ENCODE measurements at places on chromosomes 2 and 18.

GRCh38 chr18:45277908-45278307 is 337.4 kb upstream of the SLC14A2 start:
- DNase-seq = no peak

DNA sequence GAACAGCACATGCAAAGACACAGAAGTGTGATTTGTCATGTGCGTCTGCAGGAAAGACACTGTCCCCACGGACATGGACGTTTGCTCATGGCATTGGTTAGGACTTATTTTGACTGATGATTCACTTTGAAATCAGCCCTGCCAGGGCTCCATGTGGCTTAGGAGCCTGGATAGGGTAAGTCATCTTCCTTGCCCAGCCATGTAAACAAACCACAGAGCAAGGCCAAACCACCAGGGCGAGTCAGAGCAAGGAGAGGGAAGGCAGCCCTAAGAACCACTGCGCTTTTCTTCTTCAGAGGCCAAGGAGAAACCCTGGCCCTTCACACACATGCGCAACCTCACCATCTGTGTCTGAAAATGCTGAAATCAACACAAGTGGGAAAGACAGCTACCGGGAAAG is 88.8 kb downstream of the GFPT1 start:
- no peak for DNase-seq

DNA sequence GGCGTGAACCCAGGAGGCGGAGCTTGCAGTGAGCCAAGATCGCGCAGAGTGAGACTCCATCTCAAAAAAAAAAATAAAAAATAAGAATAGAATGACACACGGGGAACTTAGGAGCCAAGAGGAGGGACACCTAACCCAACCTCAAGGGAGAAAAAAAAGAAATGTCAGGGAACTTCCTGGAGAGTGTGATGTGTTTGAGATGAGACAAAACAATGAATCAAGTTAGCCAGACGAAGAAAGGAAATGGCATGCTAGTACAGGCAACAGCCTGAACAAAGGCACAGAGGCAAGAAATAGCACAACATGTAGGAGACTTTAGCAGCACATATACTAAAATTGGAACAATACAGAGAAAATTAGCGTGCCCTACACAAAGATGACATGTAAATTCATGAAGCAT is 36.7 kb upstream of the PAPOLG start:
- DNase-seq = no peak

DNA sequence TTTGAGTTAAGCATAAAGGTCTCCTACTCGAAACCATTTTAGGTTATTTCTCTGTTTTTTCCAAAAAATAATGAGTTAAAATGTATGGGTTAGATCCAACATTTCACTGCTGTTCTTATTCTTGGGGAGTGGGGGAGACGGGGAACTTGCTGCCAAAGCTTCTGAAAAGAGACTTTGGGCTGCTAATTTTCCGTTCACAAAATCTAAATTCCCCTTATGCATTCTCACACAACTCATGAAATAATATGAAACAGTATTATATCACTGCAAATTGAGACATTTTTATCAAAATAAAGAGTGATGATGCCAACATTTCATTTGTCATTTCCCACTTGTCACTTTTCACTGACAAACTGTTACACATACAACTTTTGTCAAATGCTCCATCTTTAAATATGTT is 7.8 kb downstream of the SATB2 start:
- DNase-seq = no peak

DNA sequence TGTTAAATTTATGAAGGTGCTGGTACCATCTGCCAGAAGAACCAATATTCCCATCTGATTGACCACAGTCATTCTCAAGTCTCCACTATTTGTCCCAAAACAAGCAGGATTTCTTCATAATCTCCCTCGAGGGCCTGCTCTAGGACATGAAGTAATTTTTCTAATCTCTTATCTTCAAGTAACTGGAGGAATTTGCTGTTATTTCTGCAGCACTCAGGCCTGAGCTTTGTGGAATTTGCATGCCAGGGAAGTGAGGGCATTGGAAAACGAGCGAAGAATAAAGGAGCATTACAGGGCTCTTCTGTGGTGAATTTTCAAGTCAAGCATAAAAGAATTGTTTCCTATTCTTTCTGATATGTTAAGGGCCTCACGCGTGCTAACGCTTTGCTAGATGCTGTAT is 161.2 kb upstream of the EPAS1 start:
- DNase-seq = no peak

DNA sequence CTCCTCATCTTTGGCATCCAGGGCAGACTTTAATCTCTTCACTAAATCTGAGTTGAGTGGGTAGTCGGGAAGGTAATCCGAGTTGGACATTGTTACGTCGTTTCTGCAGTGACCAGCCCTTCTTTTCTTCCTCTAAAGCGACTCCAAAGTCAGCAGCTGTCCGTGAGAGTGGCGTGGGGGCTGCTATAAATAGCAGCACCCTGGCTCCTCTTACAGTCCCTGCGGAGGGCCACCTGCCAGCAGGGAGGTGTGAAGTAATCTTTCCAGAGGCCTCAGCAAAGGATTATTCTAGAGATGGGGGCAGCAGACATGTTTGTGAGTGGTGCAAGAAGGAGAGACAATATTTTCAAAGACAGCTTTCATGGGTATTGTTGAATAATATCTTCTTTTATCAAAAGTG is at the start of gene ASB18:
TSS of gene ASB18 (minus strand) at position 151 of the 400 bp plus-strand sequence. CDS start at position 90, 61 bp downstream.
- no peak for DNase-seq

- DNase-seq = no peak
These were observed 22.4 kb downstream of the ARL6IP6 start for GRCh38 chr2:152740743-152741328.

DNA sequence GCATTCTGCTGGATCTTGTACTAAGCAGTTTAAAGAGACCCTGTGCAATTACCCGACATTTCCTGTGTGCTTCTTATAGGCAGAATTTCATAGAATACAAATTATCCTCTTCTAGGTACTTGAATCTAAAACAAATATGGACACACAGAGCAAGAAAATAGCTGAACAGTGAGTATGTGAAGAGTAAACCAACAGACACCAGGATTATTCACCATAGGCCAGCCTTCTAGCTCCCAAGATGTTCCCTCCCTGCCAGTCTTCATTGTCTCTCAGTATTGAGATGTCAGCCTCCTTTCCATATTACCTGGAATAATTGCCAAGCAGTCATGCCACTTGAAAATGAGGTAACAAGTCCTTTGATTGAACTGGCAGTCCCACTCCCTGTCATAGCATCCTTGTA is 187.1 kb downstream of the PTPRM start:
- no peak for DNase-seq

DNA sequence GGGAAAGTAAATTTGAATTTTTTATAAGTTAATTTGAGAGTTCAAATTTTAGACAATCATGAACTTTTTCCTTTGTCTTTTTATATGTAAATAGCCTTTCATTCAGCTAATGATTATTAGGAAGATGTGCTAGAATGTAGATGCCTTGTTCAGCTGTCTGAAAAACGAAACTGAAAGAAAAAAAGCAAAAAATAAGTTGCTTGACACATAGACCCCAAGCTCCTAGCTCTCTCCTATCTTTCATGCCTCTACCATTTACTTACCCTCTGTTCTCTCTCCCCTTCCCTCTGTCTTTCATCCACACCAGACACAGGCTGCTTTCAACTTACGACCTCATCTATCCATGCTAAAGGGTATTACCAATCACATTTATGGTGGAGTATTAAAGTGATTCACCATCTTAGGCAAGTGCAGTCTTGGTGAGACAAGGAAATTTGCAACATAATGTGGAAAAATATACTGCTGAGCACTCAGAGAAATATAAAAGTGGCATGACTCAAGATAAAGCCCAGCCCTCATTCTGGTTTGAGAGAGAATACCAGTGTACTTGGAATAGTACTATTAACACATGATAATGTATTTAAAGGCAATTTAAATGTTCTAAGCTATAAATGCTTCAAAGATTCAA is 425.6 kb downstream of the SUCLG1 start:
- no peak for DNase-seq

DNA sequence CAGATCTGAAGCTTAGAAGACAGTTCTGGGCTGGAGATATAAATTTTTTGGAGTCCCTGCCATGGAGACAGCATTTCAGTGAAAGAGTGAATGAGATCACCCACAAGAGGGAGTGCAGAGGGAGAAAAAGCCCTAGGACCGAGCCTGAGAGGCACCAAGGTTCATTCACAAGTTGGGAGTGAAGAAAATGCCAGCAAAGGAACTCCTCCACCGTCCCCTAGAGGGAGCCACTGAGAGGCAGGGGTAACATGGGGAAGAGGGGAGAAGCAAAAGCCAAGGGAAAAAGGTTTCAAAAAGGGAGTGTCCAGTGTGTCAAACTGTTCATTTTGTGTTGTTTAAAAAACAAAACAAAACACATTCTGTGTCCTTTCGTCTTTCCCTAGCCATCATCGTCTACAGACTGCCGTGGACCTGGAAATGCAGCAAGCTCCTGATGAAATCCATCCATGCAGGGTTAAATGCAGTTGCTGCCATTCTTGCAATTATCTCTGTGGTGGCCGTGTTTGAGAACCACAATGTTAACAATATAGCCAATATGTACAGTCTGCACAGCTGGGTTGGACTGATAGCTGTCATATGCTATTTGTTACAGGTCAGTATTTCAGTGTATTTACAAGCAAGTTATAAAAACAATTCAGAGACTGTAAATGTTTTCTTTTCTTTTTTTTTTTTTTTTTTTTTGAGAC is 19.1 kb downstream of the CYBRD1 start:
- no peak for DNase-seq

- no peak for DNase-seq
These were observed 117.5 kb downstream of the CD226 start for GRCh38 chr18:69830189-69830588.

- no peak for DNase-seq
These were observed 641.1 kb downstream of the TMEM182 start for GRCh38 chr2:103402944-103403343.

- DNase-seq = no peak
These were observed 214.3 kb downstream of the MYCN start for GRCh38 chr2:16154501-16155280.

- no peak for DNase-seq
These were observed 18.2 kb downstream of the IGFBP2 start for GRCh38 chr2:216651351-216651881.

GRCh38 chr18:9665314-9665713 is 42.8 kb upstream of the RAB31 start:
- DNase-seq = no peak

DNA sequence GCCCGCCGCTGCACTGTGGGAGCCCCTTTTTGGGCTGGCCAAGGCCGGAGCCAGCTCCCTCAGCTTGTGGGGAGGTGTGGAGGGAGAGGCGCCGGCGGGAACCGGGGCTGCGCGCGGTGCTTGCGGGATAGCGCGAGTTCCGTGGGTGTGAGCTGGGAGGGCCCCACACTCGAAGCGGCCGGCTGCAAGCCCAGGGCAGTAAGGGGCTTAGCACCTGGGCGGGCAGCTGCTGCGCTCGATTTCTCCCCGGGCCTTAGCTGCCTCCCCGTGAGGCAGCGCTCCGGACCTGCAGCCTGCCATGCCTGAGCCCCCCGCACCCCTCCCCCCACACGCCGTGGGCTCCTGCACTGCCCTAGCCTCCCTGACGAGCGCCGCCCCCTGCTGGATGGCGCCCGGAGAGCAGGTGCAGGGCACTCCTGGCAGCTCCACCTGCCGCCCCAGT is 124.4 kb downstream of the CCDC178 start:
- DNase-seq = no peak

- no peak for DNase-seq
These were observed 247.7 kb upstream of the RBMS1 start for GRCh38 chr2:160741271-160741670.

GRCh38 chr2:239351687-239352086 is 49.1 kb downstream of the HDAC4 start:
- no peak for DNase-seq

- no peak for DNase-seq
These were observed 17.1 kb upstream of the OSBPL6 start for GRCh38 chr2:178177066-178177679.

- DNase-seq = no peak
These were observed 253.3 kb upstream of the OSR1 start for GRCh38 chr2:19611491-19612332.

DNA sequence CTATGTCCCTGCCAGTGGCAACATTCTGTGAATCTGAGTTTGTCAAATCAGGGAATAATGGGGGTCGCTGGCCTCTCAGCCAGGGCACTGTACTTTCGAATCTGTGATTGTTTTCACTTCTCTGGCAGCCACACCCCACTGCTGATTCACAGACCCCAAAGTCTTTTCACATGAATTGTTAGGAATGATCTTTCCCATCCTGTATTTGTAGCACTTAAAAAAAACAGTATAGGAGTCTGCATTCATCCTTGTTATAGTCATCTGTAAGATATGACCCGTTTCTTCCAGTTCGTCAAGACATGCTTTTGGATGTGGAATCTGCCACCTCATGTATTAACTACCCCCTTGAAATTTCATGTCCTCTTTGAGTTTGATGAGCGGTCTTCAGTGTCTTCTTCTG is 928 bp downstream of the NAGK start:
- no peak for DNase-seq

- no peak for DNase-seq
These were observed 92.6 kb upstream of the TMEM18 start for GRCh38 chr2:769771-770170.

DNA sequence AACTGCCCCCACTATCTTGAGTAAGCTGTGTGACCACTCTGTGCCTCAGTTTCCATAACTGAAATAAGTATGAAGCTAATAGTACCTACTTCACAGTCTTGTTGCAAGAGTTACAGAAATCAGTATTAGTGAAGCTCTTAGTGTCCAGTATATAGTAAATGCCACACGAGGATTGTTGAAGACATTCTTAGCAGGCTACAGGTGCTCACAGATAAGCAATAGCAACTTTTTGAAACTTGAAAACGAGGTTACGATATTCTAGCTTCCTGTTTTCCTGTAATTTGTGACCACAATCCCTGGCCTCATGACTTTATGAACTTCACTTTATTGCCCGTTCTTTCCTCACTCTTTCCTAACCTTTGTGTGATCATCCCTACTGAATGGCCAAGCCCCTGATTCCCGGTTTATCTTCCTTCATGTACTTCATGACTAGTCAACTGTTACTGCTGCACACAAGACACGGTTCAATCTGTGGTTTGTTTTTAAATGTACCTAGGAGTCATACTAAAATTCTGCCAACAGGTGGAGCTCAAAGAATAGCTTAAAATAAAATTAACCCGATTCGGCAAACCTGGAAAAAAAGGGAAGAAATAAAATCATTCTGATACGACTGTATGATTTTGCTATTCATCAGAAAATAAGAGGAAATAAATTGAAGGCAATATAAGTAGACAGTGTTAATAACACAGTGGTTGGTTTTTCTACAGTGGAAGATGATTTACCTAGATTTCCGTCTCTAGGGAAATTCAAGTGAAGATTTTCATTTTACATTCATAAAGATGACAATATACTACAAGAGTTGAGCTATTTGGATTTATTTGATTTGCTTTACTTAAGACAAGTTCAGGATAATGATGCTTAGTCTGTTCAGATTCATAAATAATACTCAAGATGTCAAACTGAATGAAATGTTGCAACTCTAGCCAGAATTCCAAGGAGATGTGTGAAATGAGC is 38.1 kb upstream of the STAT1 start:
- DNase-seq = no peak

- no peak for DNase-seq
These were observed 94.3 kb upstream of the ITGB6 start for GRCh38 chr2:160294339-160294803.

GRCh38 chr2:41475959-41476358 is 571.9 kb upstream of the PKDCC start:
- no peak for DNase-seq

GRCh38 chr2:12881952-12882351 is 165.2 kb downstream of the TRIB2 start:
- DNase-seq = no peak

GRCh38 chr2:220871909-220872308 is 700.2 kb downstream of the EPHA4 start:
- no peak for DNase-seq
